HT-29 (cell line): ENCODE measurements at places on chromosomes 4 and X. TPM values are rescaled to one million over a fixed set of nuclear protein-coding genes. Genes with fewer than 3 reads are reported as not detected.

DNA sequence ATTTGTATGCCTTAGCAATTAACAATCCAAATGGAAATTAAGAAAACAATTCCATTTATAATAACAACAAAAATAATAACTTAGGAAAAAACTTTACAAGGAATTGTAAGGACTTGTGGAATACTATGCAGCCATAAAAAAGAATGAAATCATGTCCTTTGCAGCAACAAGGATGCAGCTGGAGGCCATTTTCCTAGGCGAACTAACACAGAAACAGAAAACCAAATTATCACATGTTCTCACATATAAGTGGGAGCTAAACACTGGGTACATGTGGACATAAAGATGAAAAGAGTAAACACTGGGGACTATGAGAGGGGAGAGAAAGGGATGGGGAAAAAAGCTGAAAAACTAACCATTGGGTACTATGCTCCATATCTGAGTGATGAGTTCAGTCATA is 77.4 kb downstream of the WNK3 start:
- no peak for DNase-seq

- DNase-seq = no peak
Observed at GRCh38 chrX:68644861-68645260, 2.6 kb upstream of the STARD8 start.

DNA sequence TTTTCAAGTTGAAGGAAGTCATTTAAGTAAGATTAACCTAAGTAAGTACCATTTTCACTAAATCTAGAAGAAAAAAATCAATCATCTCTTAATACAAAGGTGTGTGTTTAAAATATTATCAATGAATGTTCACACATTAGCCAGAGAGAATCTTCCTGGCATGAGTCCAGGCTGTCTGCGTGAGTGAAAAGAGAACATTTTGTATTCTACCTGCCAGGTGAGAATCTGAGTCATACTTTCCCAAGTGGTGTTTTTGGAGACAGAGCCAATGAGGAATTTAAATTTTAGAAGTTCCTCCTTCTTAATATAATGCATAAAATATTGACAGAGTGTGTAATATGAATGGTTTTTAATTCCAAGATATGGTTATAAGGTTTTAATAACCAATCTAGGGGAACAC is 371.8 kb upstream of the NR3C2 start:
- DNase-seq = no peak

GRCh38 chr4:26447378-26447777 is 42.9 kb downstream of the CCKAR start:
- no peak for DNase-seq

GRCh38 chr4:59966758-59967157 is 1233.4 kb upstream of the ADGRL3 start:
- DNase-seq = no peak

PTTG2 gene
- total RNA-seq = not detected in 2 replicates

LGI2 gene
- total RNA-seq = not detected in 2 replicates

TMSB15A gene
- total RNA-seq = not detected in 2 replicates

BEND4 gene
- total RNA-seq = not detected in 2 replicates

GRCh38 chr4:40335525-40335894 is 377 bp downstream of the CHRNA9 start:
- DNase-seq = no peak

GRCh38 chr4:175431694-175432093 is 380.4 kb downstream of the GPM6A start:
- DNase-seq = no peak

- DNase-seq = no peak
Observed at GRCh38 chr4:151581570-151581969, 172.6 kb downstream of the FHIP1A start.

GRCh38 chrX:14039344-14039743 is 9.7 kb upstream of the GEMIN8 start:
- DNase-seq = peak; percentile 70

- no peak for DNase-seq
Observed at GRCh38 chr4:182700362-182701160, 216.6 kb downstream of the DCTD start.

GRCh38 chrX:153549807-153550206 is 32.4 kb downstream of the ATP2B3 start:
- no peak for DNase-seq

EIF1AX gene
- total RNA-seq = 45.2 and 45.8 TPM in 2 replicates

DNA sequence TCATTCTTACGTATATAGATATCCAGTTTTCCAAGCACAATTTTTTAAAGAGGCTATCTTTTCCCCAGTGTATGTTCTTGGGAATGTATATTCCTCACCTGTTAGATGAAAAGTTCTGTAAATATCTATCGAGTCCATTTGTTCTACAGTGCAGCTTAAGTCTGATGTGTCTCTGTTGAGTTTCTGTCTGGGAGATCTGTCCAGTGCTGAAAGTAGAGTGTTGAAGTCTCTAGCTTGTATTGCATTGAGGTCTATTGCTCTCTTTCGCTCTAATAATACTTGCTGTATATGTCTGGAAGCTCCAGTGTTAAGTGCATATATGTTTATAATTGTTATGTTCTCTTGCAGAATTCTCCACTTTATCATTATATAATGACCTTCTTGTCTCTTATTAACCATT is 373.1 kb downstream of the PPARGC1A start:
- DNase-seq = no peak

PPP3CA gene
- total RNA-seq = 20.3 and 20.6 TPM in 2 replicates

NAP1L3 gene
- total RNA-seq = not detected in 2 replicates

GRCh38 chr4:1098311-1098925 is 14.9 kb downstream of the RNF212 start:
- no peak for DNase-seq

DNA sequence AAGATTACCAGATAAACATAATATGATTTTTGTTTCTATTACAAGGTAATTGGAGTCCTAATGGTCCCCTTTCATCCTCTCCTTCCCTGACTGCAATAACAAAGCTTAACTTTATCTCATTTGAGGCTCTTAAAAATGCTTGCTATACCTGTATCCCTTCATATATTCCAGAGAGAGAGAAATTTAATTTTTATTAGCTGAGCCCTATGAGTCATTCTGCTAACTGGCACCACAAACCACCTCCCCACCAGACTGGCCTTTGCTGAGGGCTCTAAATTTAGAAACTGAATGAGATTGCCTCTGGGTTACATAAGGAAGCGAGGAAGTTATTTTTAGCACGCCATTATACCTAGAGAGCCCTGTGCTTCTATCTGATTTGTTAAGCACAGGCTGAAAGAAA is 27.4 kb downstream of the CBLL2 start:
- no peak for DNase-seq

- DNase-seq = no peak
Observed at GRCh38 chr4:53128706-53129357, 237.0 kb downstream of the SCFD2 start.

- DNase-seq = peak; percentile 50
Observed at GRCh38 chrX:7996414-7996813, 69.2 kb upstream of the PNPLA4 start.

PNMA5 gene
- total RNA-seq = 0.10 and 0.37 TPM in 2 replicates

GRCh38 chr4:77816546-77816945 is 2.6 kb downstream of the CNOT6L start:
- no peak for DNase-seq

- DNase-seq = no peak
Observed at GRCh38 chr4:140523370-140523856, 555 bp upstream of the ELMOD2 start.

PLCXD1 gene
- 58.2 and 68.3 TPM in 2 replicates for total RNA-seq

DTHD1 gene
- total RNA-seq = 0.08 and 0.37 TPM in 2 replicates

- no peak for DNase-seq
Observed at GRCh38 chrX:153365670-153366069, 31.7 kb downstream of the ZNF275 start.

DNA sequence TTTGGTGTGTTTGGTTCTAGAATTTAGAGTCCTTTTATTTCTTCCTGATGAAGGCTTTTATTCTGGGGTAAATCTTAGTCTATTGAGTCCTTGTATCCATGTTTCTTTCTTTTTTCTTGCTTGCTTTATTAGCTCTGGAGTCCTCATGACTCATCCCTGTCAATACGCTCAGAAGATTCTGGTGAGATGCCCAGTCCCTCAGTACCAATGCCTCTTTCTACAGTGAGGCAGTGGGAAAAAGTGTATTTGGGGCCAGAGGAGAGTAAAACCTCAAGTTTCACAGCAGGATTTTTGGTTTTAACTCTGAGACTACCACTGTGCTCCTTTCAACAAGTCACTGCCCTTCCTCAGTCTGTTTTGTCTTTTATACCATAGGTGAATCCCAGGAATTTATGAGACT is 368.0 kb downstream of the GBA3 start:
- DNase-seq = peak; percentile 46

DNA sequence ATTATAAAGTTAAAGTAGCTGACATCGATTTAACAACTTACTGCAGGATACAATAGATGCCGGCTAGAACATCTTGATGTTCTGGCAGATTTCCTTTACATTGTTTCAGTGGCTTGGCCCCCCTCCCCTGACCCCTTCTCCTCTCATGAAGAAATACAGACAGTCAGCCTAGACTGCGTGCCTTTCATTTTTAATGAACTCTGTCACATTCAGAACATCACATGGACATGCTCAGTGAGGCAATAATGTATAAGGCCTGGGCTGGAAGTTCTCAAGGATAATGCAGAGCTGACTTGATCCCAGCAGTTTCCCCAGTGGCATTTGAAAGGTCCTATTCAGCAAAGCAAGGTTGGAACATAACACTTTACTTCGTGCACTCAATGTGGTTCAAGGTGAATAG is 239.2 kb downstream of the ANK2 start:
- no peak for DNase-seq

DNA sequence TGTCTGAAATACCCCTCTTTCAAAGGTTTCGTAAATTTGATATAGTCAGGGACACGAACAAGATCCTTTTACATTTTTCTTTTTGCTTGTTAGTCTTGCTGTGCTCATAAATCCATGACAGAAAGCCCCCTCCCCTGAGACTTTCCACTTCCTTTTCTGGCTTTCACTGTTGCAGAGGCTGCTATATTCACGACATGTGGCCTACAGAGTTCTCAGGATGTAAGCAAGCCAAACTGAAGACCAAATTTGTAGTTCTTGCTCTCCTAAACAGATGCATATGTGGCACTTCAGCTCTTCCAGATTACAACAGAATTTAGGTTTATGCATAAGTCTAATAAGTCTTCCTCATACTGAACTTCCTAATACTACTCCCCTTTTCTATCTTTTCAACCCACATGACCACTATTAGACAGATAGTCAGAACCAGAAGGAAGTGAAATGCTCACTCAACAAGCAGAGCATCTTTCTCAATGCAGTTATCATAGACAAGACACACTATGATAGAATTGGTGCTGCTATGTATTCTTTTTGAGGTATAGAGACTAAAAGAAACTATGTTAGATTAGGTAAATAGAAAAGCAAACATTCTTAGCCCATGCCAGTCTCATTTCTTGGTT is 15.0 kb downstream of the BTK start:
- no peak for DNase-seq

DNA sequence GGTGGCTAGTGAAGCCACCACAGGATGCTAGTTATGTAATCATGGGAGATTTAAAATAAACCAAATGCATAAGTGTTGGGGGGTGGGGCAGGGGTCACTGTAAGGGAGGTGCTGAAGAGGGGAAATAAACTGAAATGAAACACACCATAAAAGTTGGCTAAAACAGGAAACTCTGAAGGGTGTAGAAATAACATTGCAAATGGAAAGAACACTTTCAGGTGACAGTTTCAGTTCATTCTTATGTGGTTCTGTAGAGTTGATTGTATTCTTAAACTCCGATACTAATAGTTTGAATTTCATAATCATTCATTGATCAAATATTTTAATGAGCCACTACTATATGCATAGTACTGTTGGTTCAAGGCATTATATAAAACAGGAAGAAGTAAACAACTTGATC is 80.1 kb downstream of the HDAC8 start:
- DNase-seq = no peak

DNA sequence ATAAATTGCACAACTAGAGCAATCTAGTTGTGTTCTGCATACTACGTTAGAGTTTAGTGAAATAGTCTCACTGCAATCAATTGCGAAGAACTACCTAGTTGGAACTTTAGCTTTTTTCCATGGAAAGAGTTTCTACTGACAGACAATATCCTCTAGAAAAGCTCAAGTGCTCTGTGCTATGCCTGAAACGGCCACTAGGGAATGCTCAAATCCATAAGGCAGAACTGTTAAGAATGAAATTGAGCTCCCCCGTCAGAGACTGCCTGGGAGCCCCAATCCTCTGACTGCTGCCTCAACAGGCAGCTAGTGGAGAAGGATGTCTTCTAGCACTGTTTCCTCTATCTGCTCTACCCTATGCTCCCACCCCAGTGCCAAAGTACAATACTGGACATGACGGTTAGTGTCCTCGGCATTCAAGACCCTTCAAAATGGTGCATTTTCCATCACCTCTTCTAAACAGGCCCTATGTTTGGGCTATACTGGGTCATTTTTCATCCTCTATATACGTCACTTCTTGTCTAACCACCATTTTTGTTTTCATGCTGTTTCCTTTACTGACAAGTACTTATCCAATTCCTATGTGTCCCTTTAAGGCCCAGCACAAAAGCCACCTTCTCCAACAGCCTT is 35.3 kb downstream of the FRMD7 start:
- peak; percentile 92 for DNase-seq

C4orf51 gene
- not detected in 2 replicates for total RNA-seq

TCEAL2 gene
- total RNA-seq = not detected in 2 replicates

PNMA3 gene
- total RNA-seq = not detected in 2 replicates

DNA sequence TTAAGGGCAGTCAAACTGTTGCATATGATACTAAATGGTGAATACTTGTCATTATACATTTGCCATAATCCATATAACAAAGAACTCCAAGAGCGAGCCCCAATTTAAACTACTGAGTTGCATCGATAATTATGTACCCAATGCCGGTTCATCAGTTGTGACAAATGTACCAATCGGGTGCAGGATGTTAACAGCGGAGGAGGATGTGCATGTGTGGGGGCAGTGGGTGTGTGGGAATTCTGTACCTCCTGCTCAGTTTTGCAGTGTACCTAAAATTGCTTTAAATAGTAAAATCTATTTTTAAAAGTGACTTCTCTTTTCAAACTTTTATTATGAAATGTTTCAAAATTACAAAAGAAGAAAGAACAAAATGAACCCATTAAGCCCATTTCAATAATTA is 20.8 kb upstream of the CDS1 start:
- DNase-seq = no peak
